ENCODE measurements at places on chromosomes 6 and 20.

GRCh38 chr20:14997791-14998190 lies 660.4 kb upstream of the FLRT3 start:
- DNase-seq, result no peak

DNA sequence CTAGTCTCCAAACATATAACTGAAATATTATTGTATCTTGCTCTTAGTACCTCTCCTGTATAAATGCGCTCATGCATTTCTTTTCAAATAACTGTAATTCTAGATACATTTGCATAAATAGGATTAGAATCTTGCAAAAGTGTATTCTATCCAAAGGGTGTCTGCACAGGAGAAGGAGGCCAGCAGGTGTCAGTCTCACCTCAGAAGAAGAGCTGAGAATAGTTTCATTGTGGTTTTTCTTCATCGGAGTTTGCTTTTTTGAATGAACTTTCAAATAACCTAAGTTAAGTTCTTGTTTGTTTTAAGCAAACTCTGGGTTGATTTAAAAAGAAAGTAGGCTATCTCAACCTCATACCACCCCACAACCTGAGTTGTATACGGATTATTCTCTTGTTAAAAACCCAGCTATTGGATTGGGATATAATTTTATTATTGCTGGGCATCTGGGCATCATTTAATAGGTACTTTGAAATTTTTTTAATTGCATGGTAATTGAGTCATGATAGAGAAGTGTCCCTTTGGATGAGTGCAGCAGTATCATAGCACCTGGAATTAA lies 125.0 kb upstream of the MLIP start:
- DNase-seq, result peak; percentile 44

- no peak for DNase-seq
Measured at GRCh38 chr6:145569140-145569539, 166.2 kb downstream of the EPM2A start.

DNA sequence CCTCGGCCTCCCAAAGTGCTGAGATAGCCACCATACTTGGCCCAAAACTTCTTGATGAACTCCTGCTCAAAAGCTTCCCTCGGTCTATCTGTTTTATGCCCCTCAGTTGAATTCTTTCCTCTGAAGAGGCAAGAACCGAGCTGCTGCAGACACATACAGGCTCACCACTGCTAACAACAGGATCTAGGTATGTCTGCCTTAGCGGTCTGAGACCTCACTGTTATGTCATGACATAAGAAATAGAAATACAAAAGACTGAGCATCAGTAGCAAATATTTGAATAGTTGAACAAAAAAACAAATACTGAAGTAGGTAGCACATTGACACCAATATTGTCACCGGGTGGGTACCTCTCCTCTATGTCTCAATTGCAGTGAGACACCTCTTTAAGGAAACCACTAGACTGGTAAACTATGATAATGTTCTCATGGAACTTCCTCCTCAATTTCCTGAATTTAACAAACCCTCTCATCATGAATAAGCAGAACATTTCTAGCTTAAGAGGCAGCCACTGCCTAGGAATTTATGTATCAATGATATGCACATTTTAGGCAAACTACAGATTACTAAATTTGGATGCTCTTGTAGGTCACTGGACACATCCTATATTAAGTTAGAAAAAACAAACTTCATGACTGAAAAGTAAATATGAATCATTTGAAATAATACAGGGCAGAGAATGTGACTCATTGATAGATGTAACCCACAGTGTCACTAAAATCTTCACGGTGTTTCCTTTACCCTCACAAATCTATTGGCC lies 9.4 kb upstream of the STXBP5 start:
- DNase-seq, result no peak

DNA sequence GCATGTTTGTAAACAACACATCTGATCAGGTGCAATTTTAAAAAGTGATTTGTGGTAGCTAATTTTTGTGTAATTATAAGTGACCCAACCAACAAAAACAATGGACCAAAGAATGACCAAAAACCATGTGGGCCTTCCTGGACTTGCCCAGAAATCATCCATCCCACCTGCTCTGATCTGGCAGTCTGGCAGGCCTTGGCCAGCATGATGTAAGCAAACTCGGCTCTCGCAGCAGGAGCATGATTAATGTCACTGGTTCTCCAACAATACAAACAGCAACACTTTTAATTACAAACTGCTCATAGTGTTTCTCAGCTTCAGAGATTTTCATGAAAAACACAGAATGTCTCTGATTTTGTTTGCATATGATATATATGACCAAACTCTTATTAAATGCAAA lies 16.1 kb downstream of the TP53INP2 start:
- DNase-seq, result no peak

DNA sequence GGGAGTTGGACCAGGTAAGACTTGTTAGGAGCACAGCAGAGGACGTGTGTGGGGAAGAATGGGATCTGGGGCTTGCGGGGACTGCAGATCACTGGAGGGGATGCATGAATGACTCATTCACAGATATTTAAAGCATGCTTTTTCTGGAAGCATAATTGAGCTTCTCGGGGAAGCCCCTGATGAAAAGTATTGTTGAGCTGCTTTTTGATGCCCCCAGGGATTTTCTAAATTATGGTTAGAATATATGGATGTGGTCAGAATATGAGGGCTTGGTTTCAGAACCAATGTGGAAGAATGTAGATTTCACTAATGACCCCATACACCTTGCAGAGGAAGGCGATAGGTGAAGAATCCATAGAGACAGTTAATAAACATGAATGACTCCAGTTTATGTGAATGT lies 36.1 kb downstream of the GMPR start:
- no peak for DNase-seq

DNA sequence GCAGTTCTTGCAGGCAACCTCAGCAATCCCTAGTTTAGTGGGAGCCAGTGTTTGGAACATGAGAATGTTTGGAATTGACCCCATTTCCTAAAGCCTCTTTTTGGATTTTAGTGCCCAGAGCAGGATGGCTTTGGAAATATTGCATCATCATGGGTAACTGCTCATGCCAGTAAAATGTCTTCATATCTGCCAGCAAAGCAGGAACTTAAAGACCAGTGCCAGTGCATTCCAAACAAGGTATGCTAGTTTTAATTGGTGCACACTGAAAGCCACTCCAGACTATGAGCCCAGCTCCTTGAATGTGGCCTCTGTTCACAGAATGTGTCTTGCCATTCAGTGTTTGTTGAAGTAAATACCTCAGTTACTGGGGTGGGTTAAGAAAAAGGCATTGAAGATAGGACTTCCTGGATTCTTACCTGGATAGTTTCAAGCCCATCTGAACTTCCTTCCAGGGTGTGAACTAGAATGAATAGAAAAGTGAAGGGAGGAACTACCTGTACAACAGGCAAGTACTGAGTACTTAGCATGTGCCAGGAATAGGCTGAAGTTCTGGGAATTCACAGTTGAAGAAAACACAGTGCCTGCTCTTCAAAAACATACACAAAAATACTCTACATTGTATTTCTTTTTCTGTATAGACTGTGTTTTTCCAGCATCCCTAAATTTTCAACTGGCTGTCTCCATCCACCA lies 70.5 kb downstream of the COL19A1 start:
- no peak for DNase-seq

DNA sequence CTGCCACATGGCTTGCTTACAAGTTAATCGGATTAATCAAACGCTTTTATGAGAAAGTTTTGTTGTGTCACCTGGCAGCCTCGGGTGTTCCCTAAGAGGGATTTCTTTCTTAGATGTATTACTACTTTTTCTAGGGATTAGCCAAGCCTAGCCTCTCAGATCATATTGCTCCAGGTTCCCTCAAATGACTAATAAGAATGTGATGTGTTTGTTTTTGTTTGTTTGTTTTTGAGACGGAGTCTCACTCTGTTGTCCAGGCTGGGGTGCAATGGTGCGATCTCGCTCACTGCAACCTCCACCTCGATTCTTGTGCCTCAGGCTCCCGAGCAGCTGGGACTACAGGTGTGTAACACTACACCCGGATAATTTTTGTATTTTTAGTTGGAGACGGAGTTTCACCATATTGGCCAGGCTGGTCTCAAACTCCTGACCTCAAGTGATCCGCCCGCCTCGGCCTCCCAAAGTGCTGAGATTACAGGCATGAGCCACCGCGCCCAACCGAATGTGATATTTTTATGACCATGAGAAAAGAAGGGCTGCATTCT lies 977 bp downstream of the HMGN4 start:
- DNase-seq, result no peak

DNA sequence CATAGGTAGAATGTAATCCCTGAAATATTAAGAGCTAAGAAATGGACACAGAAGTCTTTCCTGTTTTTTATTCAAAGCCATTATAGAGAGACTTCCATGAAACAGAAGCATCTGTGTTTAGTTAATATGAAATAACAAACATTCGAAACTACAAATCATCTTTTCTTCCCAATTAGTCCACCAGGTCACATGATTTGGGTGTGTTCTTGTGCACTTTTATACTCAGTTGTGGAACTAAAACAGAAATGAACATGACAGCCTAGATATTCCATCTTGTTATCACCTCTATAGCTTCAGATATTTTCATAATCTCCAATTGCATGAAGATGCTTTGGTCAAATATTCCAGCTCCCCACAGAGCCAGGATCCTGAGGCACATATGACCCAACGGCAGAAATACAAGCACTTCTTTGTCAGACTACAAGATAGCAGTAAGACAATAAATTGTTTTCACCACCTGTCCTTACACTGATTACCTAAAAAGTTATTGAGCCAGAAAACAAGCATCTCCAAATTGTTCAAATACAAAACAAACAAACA lies 116.8 kb upstream of the BEND6 start:
- no peak for DNase-seq

DNA sequence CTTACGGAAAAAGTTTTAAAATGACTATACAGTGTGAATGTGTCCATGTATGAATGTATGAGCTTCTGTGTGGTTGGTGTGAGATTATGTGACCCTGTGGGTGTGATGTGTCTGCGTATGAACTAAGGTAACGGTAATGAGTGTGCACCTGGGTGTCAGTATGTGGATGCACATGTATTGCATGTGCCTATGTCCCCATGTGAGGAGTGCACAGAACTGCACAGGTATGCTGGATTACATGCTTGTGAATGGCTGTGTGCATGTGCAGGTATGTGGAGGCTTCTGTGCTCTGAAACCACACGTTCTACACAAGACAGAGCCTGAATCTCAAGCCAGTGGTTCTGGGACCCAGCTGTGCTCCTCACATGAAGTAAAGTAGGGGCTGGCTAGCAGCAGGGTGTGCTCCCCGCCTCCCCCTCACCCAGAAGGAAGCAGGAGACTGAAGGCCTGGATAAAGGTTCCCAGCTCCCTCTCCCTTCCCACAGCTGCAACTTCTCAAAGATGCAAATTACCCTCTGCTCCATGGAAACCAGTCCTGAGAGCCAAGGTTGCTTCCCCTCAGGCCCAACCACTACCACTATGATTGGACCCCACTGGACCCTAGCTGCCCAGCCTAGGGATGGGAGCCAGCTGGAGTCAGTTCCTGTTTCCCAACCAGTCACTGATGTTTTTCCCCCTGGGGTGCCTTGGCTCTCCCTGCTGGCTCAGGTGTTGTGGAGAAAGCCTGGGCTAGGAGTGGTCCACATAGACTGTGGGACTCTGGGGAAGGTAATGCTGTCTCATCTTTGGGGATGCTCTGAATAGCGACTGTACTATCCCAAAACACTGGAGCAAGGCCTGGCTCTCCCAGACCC lies 24.8 kb upstream of the SPDEF start:
- no peak for DNase-seq

DNA sequence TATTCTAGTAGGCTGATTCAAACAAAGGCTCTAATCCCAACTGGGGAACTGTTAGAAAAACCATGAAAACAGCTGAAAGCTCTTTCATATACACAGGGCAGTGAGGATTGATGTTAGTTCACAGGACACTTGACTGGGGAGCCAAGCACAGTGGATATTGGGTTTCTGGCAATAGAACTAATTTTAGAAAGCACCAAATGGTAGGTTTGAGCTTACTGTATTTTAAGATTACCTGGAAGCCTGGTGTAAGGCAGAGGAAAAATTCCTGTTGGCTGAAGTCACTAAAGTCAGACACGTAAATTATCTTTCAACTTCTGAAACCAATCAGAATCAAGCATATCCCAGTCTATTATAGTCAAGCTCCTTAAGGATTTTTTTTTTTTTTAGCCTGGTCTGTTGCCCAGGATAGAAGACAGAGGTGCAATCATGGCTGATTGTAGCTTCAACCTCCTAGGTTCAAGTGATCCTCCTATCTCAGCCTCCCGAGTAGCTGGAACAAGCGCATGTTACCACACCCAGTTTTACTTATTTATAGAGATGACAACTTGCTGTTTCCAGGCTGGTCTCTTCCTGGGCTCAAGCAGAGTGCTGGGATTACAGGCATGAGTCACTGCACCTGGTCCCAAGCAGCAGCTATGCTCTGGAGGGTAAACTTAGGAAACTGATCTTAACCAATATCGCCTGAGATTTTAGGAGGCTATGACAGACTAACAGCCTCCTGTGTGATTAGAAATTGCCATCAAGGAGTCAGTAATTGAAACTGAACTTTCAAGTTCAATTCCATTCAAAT lies 32.5 kb upstream of the SYNCRIP start:
- peak; percentile 21 for DNase-seq

GRCh38 chr6:13527671-13528056 lies 40.3 kb upstream of the GFOD1 start:
- DNase-seq, result no peak

GRCh38 chr6:165055231-165055630 lies 254.2 kb downstream of the C6orf118 start:
- DNase-seq, result no peak

DNA sequence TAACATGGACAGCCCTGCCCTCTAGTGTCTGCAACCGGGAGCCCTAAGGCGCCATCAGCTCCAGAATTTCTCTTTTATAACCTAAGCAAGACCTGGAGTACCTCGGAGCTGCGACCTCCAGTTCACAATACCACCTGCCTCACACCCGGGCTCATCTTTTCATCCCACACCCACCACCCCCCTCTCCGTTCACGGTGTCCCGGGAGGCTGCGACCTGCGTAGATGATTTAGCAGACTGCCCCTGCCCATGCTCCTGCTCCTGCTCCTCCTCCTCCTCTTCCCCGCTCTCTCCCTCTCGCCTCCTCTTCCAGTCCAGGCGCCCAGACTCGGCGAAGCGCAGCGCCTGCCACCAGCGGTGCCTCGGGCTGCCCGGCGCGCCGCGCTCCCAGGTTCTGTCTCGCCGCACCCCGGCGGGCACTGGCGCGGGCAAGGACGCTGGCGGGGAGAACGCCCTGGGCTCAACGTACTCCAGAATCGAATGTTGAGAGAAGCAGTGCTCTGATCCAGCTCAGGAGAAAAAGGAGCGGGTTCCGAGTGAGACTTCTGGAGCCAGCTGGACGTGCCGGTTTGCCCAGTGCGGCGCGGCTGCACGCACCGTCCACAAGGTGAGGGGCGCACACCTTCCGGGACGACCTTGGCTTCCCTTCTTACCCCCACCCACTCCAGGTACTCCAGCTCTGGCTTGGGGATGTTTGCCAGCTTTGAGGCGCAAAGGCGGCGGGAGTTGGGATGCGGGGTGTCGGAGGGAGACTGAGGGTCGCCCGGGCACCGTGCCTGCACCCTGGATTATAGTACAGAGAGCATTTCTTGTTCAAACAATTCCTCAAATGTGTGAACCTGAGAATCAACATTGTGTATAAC lies at the start of gene HTR1E:
TSS of gene HTR1E (plus strand) at position 310 of the 861 bp plus-strand sequence. CDS start 77,807 bp downstream, outside the sequence.
- peak; percentile 84 for DNase-seq

GRCh38 chr6:154410619-154411072 lies 54.0 kb upstream of the IPCEF1 start:
- DNase-seq, result no peak

- peak; percentile 12 for DNase-seq
Measured at GRCh38 chr6:138517635-138518034, 18.3 kb upstream of the NHSL1 start.

GRCh38 chr20:50575865-50576720 lies 65.9 kb downstream of the PTPN1 start:
- DNase-seq, result peak; percentile 49
